Activated CD8-positive, alpha-beta memory T cell treated with anti-CD3 and anti-CD28 coated beads, Interleukin-2, amount 10 ng/mL, durations not matched to agents 7 days and 5 days (primary cell): ENCODE measurements at places on chromosomes 3 and 15. TPM values are rescaled to one million over a fixed set of nuclear protein-coding genes. Genes with fewer than 3 reads are reported as not detected.

GCNT3 gene
- not detected for total RNA-seq

- H3K27me3 ChIP-seq: peaks cover 25% of the 10 kb centered on the region
- H3K36me3 ChIP-seq: no peaks in the 10 kb centered on the region
- no peaks in the 10 kb centered on the region for H3K4me1 ChIP-seq
- DNase-seq: no peak
- no peak overlapping the region for H3K27ac ChIP-seq
Observed at GRCh38 chr15:39251413-39252133, 329.3 kb upstream of the THBS1 start.

- peaks cover 15% of the 10 kb centered on the region for H3K36me3 ChIP-seq
- peaks cover 8% of the 10 kb centered on the region for H3K4me1 ChIP-seq
- no peak overlapping the region for H3K4me3 ChIP-seq
- DNase-seq: no peak
- no peaks in the 10 kb centered on the region for H3K27me3 ChIP-seq
Observed at GRCh38 chr3:58271901-58272501, 34.0 kb upstream of the RPP14 start.

GRCh38 chr3:171250444-171250843, 209.8 kb downstream of the TNIK start:
- peaks cover 18% of the 10 kb centered on the region for H3K36me3 ChIP-seq
- DNase-seq: no peak
- H3K27ac ChIP-seq: no peak overlapping the region

CLRN1 gene
- not detected for total RNA-seq

DNA sequence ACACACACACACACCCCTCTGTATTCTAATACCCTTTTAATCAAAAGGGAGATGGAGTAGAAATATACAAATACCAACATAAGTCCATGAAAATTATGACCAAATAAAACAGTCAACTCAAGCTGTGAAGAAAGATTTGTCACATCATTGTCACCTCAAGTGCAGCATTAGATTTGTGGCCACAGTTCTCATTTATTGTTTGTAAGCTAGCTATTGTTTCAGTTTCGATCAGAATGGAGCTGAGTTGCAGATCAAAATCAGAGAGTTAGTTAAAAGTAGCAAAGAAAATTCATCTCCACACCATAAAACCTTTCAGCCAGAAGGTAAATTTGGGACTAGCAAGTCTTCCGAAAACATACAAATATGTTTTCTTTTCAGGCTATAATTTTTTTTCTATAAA, 267.7 kb upstream of the LMCD1 start:
- DNase-seq: no peak
- H3K27ac ChIP-seq: no peak overlapping the region
- peaks cover 3% of the 10 kb centered on the region for H3K27me3 ChIP-seq
- H3K36me3 ChIP-seq: no peaks in the 10 kb centered on the region

ASB14 gene
- not detected for total RNA-seq

B3GNT5 gene
- total RNA-seq: 1.3 TPM
